ENCODE measurements at places on chromosomes 12 and 14. TPM values are rescaled to one million over a fixed set of nuclear protein-coding genes. Genes with fewer than 3 reads are reported as not detected.

The JPH4 gene
- total RNA-seq, result 0.18 TPM

The WIF1 gene
- total RNA-seq, result not detected

The BATF gene
- not detected for total RNA-seq

The MORN3 gene
- 1.3 TPM for total RNA-seq

The ZBTB39 gene
- total RNA-seq, result 27.2 TPM

The NRL gene
- 1.9 TPM for total RNA-seq

The RTL1 gene
- total RNA-seq, result 0.86 TPM

The FGD4 gene
- 54.2 TPM for total RNA-seq

The SOX5 gene
- 6.8 TPM for total RNA-seq

The ABCC9 gene
- total RNA-seq, result not detected

The CINP gene
- total RNA-seq, result 35.0 TPM

The ZC3H14 gene
- total RNA-seq, result 106 TPM

The TAPBPL gene
- total RNA-seq, result 0.80 TPM

The BDKRB1 gene
- total RNA-seq, result not detected

The MUCL1 gene
- total RNA-seq, result not detected

The RGS6 gene
- total RNA-seq, result 10.1 TPM

The FMNL3 gene
- 23.5 TPM for total RNA-seq

The B4GALNT3 gene
- 155 TPM for total RNA-seq

The CD4 gene
- 0.99 TPM for total RNA-seq

The GDF3 gene
- 0.72 TPM for total RNA-seq

The SYT10 gene
- total RNA-seq, result 3.7 TPM

The CLEC2A gene
- not detected for total RNA-seq

The ENDOU gene
- not detected for total RNA-seq

The GSC gene
- total RNA-seq, result 37.0 TPM

The NUBPL gene
- 11.4 TPM for total RNA-seq

The POTEG gene
- not detected for total RNA-seq
